ENCODE measurements at places on chromosomes 1 and 21.
A peak's percentile ranks its signal among the peaks of the same experiment; 100 is the strongest.

DNA sequence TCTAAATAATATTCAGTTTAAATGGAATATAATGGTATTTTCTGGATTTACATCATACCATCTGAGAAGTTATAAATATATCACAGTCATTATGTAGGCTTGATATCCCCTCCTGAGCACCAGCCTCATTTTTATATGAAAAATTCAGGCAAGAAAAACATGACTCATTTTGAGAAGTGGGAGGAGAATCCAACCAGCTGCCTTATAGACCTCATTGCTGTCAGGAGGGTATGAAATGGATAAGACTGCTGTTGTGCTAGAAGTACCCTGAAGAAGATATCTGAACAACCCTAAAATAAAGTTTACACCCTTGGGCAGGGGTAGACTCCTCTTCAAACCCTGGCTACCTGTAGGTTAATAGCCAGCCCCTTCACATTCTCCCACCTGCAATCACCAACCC, 8.8 kb downstream of the GIPC2 start:
- DNase-seq = no peak

- no peak for DNase-seq
These were observed 71.7 kb upstream of the SIM2 start for GRCh38 chr21:36627242-36627641.

DNA sequence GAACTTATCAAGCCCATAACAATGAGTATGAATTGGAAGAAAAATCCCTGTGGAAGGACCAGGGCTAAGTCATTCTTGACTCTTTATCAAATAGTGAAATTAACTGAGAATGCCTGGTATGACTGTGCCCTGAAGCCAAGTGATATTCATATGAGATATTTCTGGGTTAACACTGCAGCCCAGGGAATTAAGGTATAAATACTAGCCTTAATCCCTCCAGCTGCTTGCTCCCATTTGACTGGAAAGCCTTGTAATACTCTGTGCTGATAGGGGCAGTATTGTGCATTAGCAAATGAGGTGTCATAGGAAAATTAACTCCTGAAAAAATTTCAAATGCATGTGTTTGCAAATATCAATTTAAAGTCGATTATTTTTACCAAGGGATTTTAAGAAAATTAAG, 568.8 kb downstream of the LMO4 start:
- DNase-seq = no peak

- no peak for DNase-seq
These were observed 16.1 kb downstream of the RGS4 start for GRCh38 chr1:163085041-163085903.

- DNase-seq = peak; percentile 78
These were observed 105.1 kb upstream of the PDE4B start for GRCh38 chr1:65687428-65688214.

DNA sequence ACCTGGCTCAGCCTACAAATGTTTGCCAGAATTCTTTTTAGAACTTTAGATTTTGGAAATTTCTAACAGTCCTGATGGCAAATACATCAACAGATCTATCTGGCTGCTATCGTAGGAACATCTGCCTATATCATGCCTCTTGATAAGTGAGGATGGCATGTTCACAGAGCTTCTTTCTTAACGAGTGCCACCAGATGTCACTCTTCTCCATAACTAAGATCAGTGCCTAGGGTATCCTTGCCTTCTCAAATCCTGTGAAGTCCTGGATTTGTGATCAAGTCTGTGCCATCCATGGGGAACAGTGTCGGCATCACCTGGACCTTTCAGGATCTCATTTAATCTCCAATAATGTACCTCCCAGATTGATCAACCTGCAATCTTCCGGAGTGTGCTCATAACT, 36.5 kb upstream of the CD5L start:
- no peak for DNase-seq

DNA sequence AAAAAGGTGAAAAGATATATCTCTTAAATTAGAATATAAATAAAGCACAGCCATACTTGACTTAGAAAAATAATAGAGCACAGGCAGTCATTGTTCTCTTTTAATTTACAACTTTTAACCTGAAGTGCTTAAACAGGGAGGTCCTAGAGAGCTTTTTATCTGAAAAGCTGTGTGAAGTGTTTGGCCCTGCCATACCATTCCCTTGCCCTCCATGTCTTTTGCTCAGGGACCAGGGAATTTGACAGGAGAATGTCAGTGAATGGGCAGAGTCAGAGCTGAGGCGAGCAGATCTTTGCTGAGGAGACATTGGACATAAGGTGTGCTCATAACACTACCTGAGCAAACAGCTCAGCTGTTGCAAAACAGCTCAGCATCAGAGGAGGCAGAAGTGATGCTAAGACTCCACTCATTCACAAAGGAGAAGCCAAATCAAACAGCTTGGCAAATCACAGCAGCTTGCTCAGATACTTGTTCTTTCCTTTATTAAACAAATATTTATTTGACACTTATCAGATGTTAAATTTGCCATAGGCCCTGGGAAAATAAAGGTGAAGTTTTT, 14.9 kb upstream of the MGST3 start:
- no peak for DNase-seq

DNA sequence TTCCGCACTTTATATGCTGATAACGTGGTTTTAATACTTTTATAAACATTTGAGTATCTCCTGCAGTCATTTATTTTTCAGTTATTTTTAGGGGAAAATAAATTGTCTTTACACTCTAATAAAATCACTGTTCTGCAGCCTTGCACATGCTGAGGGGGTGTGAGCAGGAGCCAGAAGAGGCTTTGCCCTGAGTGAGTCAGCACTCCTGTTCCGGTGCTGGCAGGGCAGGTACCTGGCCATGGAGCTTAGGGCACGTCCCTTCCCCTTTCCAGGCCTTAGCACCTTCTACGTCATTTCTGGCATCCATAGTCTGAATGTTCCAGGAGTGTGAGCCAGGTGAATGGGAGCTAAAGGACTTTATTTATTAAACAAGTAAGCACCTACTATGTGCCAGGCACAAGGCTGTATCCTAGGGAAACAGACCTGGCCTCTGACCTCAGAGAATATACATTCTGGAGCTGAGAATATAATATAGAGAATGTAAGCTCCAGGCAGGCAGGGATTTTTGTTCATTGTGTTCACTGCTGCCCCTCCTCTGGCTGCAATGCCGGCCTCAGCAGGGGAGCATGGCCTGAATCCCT, 402.9 kb downstream of the PTPRU start:
- no peak for DNase-seq

- DNase-seq = no peak
These were observed 295.2 kb downstream of the HLX start for GRCh38 chr1:221174330-221174993.

- peak; percentile 39 for DNase-seq
These were observed 17.1 kb downstream of the RPAP2 start for GRCh38 chr1:92315766-92316599.

DNA sequence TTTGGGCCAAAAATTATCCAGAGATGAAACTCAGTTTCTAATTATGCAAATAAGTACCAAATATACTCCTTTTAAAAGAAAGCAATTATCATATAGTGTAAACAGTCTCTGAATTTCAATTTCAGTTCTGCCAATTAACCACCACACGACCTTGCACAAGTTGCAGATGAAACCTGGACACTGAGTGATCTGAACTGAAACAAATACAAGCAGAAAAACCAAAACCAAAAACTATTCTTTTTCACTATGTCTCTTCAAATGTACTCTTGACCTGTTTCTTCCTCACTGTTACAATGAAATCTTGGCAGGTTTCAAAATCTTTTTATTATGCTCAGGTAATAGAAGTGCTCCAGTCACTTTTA, 79.2 kb downstream of the TYW3 start:
- no peak for DNase-seq

GRCh38 chr21:36636439-36636838, 62.5 kb upstream of the SIM2 start:
- DNase-seq = no peak

GRCh38 chr21:26047279-26047967, 123.1 kb downstream of the APP start:
- no peak for DNase-seq

GRCh38 chr1:41286486-41286885, 44.4 kb upstream of the SCMH1 start:
- no peak for DNase-seq

GRCh38 chr1:211892577-211892976, 62.0 kb upstream of the LPGAT1 start:
- DNase-seq = no peak

GRCh38 chr1:14345946-14346550, 252.4 kb upstream of the KAZN start:
- no peak for DNase-seq

DNA sequence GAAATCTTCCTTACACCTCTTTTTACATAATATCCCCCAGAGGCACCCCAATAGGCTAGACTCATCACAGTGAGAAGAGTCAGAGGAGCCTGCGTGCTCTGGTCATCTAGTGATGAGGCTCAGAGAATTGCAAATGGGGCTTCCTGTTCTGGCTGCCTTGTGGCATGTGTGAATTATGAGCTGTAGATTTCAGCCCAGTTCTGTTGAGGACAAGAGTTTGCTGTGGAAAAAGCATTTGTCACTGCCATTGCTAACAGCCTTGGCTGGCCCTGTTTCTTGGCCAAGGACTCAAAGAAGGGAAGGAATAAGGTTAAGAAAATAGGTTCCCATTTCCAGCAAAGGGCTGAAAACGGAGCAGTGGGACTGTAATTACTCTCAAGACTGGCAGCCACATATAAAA, 30.7 kb downstream of the MRAP start:
- no peak for DNase-seq

DNA sequence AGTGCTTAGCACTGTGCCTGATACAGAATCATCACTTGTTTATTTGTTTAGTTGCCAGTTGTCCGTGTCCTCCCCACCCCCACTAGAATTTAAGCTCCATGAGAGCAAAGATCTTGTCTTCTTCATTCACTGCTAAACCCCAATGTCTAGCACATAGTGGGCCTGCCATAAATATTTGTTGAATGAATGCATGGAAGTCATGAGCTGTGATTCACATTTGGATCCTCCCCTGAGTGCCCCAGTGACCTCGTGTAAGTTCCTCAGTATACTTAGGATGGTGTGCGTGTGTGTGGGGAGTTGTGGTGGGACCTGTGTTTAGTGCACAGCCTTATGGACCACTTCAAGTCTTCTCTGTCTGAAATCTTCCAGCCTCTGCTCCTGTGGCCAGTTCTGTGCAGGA, 23.1 kb downstream of the IER5 start:
- no peak for DNase-seq

GRCh38 chr1:213061263-213061662, 10.2 kb downstream of the RPS6KC1 start:
- DNase-seq = no peak

- no peak for DNase-seq
These were observed 20.4 kb upstream of the SDE2 start for GRCh38 chr1:226019572-226019971.

DNA sequence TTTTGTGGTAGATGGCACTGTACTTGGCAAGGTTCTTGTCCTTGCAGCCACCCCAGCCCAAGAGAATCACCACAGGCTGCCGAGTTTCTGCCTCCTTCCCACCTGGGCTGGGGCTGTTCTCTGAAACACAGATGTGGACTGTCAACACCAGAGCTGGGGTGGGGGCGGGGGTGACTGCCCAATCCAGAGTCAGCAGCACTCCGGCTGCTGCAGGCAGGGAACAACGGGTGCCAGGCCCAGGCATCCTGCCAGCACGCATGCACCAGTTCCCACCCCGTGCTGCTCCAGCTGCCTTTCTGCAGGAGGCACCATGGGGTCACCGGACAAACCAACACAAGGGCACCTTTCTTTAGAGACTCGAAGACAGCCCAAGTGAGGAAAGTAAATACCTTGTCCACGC, 14.1 kb downstream of the TMEM53 start:
- no peak for DNase-seq

DNA sequence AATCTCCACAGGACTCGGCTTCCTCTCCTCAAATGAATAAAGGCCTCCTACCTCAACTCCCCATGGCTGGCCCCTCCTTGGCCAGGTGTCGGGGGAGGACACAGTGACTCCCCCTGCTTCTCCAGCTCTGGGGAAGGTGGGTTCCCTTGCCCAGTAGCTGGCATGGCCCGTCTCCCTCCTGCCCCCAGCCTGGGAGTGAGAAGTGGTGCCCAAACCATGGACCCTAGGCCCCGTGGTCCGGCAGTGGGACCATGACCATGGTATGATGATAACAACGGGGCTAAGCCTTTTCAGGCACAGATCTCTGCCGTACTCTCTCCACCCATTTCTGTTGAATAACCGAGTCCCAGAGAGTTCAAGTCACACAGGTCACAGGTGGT, 11.2 kb downstream of the PLA2G2F start:
- no peak for DNase-seq

GRCh38 chr1:3803905-3804626, 7.8 kb upstream of the LRRC47 start:
- no peak for DNase-seq

DNA sequence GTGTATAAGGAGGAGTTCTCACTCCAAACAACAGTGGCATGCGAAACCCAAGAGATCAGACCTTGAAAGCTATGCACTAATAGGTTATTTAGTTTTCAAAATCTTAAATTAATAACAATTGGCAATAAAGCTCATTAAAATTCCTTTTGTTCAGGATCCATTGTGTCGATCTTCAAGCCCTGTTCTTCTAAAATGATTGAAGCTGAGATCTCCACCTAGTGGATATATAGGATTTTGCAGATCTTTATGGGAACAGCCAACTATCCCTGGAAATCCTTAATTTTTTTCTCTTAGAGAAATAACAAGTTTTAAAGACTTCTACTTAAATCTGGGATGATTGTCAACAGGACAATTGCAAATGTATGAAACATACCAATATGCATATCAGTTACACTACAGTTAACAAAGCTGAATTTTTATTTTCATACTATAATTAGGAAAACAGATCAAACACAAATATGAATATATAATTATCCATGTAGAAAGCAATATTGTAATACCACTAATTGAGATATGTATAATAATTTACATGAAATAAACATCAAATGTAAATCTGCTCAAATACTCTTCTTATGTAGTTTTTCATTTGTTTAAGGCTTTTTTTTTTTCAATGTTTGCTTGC, 43.3 kb downstream of the LRRC53 start:
- DNase-seq = no peak

DNA sequence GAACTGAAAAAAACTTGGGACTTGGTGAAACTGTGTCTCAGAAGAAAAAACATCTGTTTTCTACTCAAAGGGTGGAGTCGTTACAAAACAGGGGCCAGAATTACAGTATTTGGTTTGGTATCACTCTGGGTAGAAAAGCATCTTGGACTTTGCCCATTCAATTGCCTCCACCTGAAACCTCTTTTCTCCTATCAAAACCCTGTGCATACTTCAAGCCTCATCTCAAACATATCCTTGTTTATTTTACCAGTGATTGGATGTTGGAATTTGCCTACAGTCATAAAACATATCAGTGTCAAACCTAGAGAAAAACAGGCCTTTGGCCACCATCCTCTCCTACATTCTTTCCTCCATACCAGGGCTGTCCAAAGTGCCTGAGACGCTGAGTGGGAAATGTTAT, 281.5 kb downstream of the PLPP3 start:
- DNase-seq = no peak

DNA sequence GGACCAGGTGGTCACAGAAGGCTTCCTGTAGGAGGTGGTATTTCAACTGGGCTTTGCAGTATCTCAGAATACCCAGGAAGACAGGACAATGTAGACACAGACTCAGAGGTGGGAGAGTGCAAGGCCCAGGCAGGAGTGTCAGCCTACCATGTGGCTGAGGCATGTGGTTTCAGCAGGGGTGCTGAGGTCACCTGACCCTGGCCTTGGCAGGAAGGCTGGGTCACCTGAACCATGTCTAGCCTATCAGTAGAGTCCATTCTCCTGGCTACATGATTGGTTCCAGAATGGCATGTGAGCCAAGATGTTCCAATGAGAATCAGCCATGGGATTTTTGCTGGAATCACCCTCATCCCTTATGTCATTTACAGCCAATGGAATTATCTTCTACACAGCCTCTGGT, 169.4 kb downstream of the ACTL8 start:
- DNase-seq = no peak
